ENCODE measurements at places on chromosomes 6 and 20.

- DNase-seq = no peak
Measured at GRCh38 chr6:79597155-79597554, 34.0 kb upstream of the SH3BGRL2 start.

GRCh38 chr6:105058846-105059245 lies 101.9 kb downstream of the LIN28B start:
- DNase-seq = no peak

DNA sequence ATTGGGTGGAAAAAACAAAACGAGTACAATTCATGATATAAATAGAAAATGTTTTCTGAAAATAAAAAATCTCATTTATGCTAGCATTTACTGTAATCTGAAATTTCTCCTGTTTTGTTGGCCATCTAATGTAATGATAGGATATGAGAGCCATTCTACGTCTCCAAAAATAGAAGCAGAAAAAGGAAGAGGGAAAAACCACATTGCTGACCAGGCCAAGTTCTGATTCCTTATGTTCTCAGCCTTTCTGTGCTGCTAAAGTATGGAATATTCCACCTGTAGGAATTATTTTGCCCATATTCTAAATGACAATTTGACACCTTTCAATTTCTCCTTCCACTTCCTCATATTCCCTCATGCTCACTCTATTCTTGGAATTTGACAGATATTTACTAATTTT lies 110.2 kb downstream of the TBXT start:
- DNase-seq = no peak

GRCh38 chr6:167471548-167471930 lies 146.7 kb downstream of the TTLL2 start:
- DNase-seq = no peak

DNA sequence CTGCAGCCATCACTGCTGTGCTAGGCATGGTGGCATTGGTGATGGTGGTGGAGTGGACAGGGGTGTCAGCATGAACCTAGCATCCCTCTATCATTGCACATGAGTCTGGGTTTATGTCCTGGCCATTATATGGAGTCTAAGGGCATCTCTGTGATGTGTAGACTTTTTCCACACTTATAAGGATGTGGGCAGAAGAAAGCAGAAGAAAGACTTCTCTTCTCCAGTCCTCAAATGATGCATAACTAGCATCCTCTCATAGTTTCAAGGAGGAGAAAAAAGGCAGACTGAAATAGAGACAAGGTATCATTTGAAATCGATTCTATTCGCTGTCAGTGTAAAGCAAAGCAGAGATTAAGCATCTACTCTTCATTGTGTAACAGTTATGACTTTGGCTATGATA lies 140.0 kb upstream of the ATXN1 start:
- DNase-seq = no peak

- no peak for DNase-seq
Measured at GRCh38 chr6:54619102-54619501, 227.5 kb upstream of the FAM83B start.

DNA sequence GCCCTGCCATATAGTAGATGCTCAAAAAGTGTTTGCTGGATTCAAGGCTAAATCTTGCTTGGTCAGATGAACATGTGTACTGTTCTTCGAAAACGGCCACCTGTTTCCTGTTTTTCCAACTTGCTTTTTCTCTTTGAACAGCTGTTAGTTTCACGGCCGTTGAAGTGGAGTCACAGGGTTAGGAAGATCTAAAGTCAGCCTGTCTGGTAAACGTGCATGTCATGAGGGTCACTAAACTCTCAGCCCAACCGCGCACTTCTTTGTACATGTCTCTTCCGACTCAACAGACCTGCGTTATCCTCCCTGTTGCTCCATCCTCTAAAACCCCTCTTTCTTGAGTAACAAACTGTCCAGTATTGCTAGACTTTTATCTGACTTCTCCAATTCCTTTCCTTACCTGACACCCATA lies 93.2 kb upstream of the MAN1A1 start:
- DNase-seq = no peak

- DNase-seq = no peak
Measured at GRCh38 chr6:80988286-80988685, 764.2 kb downstream of the TENT5A start.

GRCh38 chr20:57013217-57013616 lies 253.2 kb downstream of the BMP7 start:
- DNase-seq = no peak

- no peak for DNase-seq
Measured at GRCh38 chr20:51373713-51374455, 168.6 kb downstream of the NFATC2 start.

DNA sequence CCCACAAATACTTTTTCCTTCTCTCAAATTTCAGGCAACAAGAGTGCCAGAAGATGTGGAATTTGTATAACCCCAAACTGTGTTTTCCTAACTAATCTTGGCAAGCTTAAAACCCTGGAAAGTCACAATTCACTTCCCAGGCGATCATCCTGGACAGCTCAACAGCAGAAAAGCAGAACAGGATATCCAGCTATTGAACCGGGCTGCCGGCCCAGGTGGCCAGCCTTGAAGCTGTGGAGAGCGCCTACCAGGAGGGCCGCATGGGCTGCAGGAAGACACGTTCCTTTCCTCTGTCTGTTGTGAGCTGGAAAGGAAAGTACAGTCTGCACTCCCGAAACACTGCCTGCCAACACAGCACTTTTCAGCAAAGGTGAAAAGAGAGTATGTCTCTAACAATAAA lies 719.7 kb upstream of the MARCKS start:
- DNase-seq = no peak

DNA sequence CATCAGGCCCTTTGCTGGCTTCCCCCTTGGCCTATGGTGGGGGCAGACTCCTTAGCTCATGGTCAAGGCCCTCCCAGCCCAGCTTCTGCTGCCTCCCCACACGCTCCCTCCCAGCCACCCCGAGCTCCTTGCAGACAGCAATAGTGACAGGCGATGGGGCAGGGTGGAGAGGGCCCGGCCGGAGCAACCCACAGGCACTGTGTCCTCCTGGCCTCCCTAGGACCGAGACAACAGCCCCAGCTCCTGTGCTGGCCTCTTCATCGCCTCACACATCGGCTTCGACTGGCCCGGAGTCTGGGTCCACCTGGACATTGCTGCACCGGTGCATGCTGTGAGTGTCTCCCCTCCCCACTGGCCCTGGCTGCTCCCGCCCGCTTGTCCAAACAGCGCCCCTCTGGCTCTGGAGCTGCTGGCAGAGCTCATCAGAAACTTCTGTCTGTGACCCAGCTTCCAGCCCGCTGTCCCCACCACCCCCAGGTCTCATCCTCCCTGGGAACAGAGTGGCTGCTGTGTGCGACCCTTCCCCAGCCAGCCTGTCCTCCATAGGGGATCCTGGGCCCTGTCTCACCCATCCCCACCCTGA lies 21.8 kb downstream of the NPEPL1 start:
- no peak for DNase-seq

DNA sequence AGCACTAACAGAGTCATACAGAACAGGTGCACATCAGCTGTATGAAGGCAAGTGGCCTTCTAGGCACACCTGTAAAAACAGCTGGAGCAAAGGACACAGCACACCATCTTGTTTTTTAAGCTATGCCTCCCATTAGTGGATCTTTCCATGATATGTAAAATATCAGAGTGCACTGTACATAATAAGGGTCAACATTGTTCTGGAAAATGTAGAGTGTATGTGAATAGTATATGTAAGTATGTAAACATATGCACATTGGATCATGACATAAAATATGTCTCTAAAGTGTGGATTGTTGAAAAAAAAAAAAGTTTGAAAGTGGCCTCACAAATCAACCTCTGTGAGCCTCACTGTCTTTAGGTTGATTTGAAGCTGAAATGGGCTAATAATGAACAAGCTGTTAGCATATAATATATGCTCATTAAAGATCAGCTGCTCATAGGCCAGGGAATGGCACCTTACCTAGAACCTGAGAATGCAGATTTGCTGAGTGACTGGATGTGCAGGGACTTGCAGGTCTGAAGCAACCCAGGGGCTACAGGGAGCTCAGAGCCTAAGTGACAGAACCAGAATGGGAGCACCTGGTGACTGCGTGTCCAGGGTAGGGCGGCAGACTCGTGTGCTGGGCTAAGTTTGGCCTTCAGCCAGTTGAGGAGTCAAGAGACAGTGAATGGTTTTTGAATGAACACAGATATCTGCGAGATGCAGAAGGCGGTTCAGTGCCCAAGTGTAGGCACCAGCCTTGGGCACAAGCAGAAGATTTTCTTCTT lies 198.6 kb downstream of the TMEM242 start:
- no peak for DNase-seq

DNA sequence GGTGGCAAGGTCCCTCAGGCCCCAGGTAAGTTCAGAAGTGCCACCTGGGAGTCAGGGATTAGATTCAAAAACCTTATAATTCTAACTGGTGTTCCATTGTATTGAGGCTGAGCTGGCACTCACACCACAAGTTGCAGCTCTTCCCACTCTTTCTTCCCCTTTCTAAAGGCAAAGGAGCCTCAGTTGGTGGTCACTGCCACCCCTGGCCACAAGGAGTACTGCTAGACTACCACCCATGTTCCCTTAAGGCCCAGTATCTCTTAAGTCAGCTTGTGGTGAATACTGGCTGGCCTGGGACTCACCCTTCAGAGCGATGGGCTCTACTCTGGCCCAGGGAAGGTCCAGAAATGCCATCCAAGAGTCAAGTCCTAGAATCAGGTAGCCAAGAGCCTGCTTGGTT lies 421.1 kb upstream of the KHDRBS2 start:
- no peak for DNase-seq

DNA sequence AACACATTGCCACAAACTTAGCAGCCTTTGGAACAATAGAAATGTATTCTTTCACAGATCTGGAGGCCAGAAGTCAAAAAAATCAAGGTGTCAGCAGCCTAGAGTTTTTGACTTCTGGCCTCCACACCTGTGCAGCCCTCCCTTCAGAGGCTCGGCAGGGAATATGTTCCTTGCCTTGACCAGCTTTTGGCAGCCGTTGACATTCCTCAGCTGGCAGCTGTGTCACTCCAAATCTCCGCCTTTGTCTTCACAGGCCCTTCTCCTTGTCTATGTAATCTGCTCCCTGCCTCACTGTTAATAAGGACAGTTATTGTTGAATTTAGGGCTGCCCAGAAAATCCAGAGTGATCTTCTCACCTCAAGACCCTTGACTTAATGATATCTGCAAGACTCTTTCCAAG lies 17.2 kb upstream of the AHI1 start:
- no peak for DNase-seq

DNA sequence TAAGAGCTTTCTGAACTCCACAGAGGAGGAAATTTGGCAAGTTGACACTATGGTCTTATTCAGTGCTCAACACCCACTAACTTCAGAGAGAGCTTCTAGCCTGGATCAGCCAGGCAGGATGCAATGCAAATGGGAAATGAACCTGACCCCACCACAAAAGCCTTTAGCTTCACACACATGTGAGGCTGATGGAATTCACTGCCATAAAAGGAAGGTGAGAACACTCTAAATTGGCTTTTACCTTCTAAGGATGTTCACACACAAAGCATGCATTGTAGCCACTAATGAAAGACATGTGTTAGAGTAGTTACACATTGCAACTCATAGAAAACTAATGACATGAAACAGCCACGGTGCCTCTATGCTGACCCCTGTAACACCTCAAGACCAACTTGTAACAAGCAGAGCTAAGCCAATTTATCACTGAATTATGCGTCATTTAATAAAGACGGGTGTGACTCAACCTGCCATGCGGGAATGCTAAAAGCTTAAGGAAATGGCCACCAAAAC lies 262.1 kb downstream of the HACE1 start:
- no peak for DNase-seq

DNA sequence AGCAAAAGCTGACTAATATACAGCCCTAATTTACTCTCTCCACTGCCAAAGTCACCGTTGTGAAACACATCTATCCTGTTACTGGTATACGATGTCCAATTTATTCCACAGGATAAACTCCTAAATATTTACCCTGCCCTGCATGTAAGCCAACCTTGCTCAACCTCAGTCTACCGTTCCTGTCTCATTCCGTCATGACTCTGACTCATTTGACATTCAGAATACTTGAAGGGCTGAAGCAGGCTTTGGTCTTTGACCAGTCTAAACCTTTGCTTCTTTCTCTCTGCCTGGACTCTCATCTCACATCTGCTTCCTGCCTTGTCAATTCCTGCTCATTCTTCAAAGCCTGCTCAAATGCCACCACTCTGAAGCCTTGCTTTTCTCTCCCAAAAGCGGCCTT lies 157.5 kb downstream of the SCP2D1 start:
- DNase-seq = no peak

DNA sequence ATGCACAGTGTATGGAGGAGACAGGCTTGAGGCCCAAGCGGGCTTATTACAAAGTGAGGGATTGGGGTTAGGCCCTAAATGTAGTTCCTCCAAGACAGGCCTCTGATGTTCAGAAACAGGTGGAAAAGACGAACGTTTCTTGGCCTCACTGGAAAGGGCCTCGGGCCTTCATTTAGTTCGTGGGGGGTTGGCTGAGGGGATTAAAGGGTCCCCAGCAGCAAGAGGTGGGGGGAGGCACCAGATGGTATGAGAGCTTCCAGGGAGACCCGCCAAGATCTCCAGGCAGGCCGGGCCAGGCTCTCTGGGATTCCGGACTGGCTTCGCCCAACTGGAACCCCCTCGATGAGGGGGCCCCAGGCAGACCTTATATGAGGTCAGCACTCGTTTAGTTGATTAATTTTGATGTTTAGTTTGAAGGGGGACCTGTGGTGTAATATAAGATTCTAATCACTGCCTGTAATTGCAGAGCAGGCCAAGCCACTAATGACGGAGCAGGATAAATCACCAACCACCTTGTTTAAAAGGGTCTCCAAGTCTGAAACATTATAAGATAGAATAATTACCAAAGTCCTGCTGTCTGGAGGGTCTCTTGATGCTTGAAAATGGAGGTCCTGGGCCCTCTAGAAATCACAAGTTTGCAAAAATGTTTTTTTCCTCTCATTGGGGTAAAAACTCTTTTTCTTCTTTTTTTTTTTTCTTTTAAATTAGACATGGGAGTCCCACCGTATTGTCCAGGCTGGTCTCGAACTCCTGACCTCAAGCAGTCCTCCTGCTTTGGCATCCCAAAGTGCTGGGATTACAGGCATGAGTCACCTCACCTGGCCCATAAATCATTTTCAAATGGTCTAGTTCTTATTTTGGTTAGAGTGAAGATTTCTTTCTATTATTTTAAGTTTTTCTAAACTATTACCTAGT lies 2.2 kb downstream of the HMGA1 start:
- DNase-seq = no peak

DNA sequence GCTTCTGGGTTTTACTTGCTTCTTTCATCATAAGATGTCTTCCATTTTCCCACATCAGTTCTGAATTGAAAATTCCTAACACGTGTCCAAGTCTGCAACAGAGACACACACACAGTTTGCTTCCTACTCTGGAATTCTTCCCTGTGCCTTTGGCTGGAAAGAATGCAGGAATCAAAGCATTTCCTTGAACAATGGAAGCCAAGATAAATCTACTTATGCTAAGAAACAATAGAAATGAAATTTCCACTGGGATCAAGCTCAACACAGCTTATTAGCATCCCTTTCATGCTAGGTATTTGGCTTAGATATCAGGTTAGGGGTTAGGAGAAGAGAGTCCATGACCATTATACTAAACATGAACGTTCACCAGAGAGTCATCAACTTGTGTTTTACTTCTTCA lies 101.1 kb upstream of the SCAF8 start:
- no peak for DNase-seq

Data from NCI-H1436 (cell line).